ENCODE measurements at places on chromosomes 6 and 20.

GRCh38 chr20:21968486-21968885 is 263.0 kb downstream of the PAX1 start:
- DNase-seq = no peak

GRCh38 chr6:168313431-168314011 is 6.1 kb downstream of the DACT2 start:
- DNase-seq = no peak

GRCh38 chr6:134589512-134589911 is 271.6 kb upstream of the SGK1 start:
- DNase-seq = peak; percentile 92

DNA sequence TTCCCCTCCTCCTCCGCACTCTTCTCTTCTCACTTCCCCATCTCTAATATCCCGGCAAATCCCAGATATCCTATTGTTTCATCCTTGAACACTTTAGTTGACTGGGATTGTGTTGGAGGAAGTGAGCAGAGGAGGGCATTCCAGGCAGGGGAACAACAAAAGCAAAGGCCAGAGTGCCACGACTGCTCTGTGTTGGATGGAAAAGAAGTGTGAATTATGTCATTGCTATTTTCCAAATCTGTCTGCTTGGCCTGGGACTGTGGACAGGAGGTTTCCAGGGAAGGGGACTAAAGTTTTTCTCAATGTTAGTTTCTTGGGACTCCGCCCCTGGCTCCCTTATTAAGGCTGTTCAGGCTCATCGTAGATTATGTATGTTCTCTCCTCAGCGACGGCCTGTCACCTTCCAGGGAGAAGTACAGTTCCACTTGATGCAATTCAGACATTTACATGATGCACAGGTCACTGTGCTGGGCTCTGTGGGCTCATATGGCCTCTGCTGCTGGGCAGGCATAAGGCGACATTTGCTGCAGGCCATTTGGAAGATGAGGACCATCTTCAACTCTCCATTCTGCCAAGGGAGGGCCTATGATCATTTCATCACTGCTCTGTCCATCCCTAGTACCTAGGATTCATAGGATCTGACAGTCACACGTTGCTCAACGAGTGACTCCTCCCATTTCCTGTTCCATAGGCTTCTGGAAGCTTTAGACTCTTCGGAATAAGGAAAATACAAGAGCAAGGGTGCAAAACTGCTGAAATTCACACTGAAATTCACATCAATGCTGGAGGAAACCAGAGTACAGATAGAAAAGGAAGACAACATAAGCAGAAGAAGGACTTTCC is 99.1 kb upstream of the KCNK16 start:
- peak; percentile 55 for DNase-seq

DNA sequence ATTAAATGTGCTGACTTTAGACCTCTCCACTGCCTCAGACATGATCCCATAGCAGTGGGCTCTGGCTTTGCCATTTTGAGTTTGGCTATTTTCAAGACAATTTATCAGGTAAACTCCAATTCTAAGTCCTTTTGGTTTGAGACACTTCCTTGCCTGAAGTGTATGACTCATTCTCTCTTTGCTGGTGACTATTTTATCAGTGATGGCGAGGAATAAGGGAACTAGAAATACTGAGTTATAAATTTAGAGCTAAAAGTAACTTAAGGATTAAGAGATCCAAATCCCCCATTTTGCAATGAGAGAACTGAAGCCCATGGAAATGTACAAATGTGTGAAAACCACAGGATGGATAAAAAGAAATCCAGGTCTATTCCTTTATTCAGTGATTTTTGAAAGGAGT is 30.9 kb upstream of the CD83 start:
- DNase-seq = no peak

DNA sequence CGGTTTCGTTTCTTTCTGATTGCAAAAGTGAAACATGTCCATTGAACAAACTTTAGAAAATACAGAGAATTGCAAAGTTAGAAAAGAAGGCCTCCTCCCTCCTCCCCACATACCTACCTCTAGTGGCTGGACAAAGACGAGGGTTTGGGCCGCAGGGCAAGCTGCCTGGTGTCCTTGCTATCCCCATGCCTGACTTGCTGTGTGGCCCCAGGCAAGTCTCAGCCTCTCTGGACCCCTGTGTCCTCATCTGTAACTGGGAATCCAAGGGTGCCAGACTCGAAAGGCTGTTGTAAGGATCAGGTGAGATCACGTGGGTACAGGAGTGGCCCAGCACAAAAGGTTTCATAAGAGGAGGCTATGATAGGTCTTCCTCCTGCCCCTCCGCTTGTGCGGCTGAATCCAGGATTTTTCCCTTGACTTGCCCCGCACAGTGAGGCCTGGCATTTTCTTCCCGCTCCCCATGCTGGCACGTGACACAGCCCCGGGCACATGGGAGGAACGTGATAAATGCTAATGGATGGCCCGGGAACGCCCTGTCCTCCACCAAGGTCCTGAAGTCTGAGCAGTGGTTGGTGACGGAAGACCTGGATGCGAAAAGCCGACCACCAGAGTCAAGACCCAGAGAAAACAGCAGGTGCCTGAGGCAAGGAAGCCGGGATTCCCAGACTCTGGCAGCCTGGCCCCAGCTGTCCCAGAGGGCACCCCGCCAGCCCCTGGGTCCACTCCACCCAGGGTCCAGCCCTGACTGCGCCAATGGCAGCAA is 55.8 kb downstream of the UBE2V1 start:
- DNase-seq = no peak

DNA sequence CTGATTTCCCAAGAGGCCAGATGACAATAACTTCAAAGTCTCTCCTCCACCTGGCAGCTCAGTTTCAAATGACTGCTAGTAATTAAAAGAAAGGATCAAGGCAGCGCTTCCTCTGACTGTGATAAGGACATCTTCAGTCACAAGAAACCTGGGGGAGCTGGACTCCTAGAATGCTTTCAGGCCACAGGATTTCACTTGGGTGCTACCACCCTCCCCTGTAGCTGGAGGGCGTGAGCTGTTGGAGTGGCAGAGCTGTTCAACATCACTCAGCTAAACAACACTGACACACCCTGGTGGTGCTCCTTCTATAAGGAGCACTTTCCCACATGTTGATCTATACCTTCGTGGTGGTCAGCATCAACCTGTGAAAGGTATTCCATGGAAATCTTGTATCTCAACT is 2.2 kb upstream of the CNR1 start:
- no peak for DNase-seq

DNA sequence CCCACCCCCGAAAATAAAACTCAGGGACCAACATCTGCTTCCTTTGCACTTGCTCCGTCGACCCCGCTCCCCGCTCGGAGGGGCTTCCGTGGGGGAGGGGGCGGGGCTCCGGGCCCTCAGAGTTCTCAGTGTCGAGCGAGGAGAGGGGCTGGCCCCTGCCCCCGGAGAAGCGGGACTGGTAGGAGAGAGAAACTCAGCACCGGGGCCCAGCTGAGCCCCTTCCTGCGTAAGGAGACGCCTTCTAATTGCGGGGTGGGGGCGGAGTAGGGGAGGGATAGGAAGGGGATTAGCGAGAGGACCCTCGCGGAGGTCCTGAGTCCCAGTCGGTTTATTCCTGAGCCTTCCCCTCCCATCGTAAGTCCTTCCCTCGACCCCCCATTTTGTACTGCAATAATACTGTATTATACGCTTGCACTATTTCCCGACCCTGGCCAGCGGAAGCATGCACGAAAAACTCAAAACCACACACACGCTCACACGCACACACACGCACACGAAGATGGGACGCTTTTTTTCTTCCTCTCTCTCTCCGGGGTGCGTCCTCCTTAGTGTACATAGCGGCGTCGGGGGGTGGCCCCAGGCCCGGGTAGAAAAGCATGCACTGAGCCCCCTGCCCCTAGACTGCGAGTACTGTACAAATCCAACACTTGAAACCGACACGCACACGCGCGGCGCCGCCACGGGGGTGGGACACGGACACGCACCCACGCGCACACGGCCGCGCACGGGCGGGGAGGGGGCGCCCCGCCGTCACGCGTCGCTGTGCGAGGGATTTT is 22.1 kb upstream of the SLC22A7 start:
- no peak for DNase-seq

DNA sequence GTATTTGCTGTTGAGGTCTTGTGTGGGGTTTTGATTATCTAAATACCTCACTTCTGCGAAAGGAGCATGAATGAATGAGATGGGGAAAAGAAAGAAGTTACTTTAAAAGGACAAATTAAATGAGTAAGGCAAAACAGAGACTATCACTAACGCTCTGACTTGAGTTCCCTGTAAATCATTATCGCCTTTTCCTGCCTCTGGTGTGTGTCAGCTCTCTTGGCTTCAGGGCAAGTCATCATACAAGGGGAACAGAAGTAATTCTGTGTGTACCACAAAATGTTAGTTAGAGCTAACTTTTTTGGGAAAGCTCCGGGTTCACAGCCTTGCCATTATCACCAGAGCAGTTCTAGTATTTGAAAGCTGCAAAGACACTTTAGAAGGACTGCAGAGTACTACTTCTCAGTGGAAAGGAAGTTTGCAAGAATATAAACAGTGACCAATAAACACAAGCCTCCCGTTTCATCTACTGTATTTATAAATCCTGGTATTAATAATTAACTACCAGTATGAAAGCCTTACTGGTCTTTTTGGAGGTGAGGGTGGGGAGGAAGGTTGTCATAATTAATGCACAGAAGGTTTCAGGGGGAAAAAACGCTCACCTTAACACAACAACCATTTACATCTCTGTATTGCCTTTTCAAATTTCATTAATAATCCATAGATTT is 1.2 kb downstream of the DZANK1 start:
- DNase-seq = no peak

DNA sequence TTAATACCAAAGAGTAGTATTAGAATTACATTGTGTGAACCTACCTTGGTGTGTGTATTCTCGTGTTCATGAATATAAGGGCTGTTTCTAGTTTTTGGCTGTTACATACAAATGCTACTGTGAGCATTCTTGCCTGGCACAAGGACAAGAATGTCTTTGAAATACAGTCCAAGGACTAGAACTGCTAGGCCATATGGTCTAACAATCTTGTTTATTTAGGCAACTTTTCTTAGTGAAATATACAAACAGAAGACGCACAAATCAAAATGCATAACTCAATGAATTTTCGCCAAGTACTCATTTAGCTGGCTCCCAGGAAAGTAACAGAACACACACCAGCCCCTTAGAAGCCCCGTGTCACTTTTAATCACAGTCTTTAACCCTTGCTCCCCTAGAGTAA is 28.5 kb downstream of the KDM1B start:
- DNase-seq = no peak

DNA sequence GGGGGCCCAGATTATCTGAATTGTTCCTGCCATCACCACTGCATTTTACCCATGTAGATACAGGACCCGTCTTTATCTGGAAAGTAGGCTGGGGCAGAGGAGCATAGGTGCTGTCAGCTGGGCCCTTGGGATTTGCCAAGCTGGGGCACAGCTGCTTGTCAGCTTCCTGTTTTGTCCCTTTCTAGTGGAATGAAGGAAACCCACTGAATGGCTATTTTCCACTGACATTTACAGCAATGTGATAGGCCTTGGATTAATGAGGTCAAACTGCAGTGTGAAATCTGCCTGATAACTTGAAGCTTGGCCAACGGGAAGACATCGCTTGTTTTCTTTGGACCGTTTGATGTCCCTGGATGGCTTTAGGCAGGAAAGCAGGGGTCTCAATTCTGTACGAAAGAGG is 6.7 kb downstream of the PPP1R16B start:
- no peak for DNase-seq
